Activated naive CD4-positive, alpha-beta T cell treated with anti-CD3 and anti-CD28 coated beads, Interleukin-2, amount 50 U/mL, for 72 hours (primary cell): ENCODE measurements at places on chromosomes 1 and 21.

DNA sequence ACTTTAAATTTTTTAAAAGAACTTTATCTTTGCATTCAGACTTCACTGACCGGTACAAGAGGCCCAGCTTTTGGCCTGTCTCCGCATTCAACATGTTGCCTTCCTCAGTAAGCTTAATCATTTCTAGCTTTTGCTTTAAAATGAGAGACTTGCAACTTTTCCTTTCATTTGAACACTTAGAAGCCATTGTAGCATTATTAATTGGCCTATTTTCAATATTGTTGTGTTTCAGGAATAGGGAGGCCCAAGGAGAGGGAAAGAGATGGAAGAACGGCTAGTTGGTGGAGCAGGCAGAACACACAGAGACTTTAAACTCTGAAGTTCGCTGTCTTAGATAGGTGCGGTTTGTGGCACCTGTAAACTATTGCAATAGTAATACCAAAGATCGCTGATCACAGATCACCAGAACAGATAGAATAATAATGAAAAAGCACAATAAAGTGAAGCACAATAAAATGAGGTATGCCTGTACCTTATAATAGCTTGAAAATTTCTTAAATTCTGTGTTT, 31.4 kb downstream of the RABGAP1L start:
- DNase-seq = no peak

DNA sequence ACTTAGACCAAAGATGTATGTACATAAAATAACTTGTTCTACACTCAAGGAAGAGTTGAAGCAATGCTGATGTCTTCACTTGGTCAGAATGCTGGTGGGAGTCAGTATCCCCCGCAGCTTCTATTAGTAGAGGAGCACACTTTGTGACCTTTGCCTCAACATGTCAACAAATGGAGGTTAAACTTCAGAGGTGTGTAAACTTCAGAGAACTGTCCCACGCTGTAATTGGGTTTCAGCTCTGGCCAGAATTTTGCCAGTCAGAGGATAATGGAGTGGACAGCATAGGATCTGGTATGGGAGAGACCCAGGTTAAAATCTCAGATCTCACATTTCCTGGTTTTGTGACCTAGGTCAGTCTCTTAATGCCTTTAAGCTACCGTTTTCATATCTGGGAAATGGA, 107.6 kb upstream of the ZNF644 start:
- DNase-seq = no peak

- DNase-seq = no peak
These were observed 49.6 kb downstream of the UBE2T start for GRCh38 chr1:202291961-202292712.

DNA sequence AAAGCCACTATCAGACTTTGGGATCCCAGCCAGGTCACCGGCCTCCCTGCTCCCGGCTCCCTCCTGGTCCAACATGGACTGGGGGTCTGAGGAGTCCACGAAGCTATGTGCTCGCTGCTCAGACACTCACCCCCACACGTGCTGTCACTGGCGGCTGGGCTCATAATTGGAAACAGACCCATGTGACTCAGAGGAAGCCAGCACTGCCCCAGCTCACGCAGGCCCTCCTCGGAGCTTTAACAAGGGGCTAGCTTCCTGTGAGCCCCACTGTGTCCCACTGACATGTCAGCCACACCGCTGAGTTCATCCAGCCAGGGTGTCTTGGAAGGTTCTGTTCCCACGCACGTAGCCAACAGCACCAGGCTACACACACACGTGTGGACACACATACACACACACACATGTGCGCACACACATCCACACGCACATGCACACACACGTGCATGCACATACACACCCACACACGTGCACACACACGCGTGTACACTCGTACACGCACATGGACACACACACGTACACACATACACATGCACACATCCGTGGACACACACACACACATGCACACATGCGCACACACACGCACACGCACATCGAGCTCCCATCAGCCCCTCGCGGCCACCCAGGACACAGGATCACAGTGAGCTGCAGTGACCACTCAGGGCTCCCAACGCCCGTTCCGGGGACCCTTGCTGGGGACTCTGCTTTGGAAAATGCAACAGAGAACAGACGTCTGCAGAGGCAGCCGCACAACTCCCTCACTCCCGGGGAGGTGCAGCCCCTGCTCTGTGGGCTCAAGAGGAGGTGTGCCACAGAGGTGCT, 18.4 kb upstream of the COL6A2 start:
- no peak for DNase-seq

DNA sequence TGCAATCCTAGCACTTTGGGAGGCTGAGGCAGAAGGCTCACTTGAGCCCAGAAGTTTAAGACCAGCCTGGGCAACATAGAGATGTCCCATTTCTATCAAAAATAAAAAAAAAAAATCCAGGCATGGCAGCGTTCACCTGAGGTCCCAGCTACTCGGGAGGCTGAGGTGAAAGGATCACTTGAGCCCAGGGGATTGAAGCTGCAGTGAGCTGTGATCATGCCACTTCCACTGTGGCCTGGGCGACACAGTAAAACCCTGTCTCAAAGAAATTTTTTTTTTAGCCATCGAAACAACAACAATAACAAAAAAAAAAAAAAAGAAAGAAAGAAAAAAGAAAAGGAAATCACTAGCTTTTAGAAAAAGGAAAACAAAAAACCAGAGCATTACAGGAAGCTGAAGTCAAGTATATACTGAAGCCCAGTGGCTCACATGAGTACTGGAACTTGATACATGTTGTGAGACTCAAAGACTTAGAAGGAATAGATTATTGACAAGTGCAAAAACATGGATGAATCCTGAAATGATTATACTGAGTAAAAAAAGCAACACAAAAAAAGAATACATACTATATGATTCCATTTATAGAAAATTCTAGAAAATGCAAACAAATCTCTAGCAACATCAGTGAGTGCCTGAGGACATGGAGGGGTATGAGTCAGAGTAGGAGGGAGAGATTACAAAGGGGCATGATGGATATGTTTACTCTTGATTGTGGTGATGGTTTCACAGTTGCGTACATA, 6.1 kb upstream of the RABGAP1L start:
- no peak for DNase-seq

- DNase-seq = no peak
These were observed 161.2 kb upstream of the SNX7 start for GRCh38 chr1:98500324-98500723.

GRCh38 chr1:234250747-234251146, 122.5 kb upstream of the COA6 start:
- no peak for DNase-seq

DNA sequence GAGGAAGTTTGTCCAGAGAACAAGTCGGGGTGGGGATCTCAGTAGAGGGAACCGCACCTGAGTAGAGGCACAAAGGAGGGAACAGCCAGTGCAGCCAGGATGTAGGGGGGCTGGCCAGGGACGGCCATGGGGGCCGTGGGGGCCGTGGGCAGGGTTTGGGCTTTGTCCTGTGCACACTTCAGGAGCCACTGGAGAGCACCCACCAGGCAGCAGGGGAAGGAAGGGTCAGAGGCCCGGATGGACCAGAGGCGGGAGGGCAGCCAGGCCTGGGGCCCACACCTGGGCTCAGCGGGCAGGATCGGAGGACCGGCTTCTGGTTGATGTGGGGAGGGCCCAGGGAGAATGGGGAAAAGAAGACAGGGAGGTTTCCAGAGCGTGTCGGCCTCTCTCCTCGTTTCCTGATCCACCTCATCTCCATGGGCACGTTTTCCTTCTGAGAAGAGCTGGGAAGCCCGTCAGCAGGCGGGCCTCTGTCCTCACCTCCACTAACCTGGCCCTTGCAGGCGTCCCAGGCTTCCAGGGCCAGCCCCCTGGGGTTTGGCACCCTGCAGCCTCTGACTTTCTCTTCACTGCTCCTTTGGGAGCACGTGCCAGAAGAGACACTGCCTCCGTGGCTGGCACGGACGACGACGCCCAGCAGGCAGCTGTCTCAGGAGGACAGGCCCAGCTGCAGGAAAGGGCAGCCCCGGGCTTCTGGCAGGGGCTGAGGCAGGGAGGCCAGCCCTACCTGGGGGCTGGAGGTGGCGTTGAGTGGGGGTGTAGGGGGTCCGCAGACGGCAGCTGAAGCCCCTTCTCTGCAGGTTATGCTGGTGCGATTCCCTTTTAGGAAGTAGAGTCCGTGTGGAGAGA, 16.8 kb upstream of the PDXK start:
- no peak for DNase-seq

GRCh38 chr1:185441605-185442004, 124.6 kb upstream of the IVNS1ABP start:
- DNase-seq = no peak

DNA sequence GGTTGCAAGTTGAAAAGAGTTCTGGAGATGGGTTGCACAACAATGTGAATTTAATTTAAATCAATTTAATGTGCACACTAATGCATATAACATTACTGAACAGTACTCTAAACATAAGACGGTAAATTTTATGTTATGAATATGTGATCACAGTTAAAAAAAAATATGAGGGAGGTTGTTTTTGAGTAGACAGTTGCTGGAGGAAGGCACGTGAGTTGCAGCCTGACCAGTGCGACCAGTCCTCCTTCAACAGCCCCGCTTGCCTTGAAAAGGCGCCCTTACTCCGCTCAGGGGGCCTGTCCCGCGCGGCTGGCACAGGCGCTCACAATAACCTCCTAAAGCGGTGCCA, 322 bp upstream of the OLIG1 start:
- DNase-seq = no peak

DNA sequence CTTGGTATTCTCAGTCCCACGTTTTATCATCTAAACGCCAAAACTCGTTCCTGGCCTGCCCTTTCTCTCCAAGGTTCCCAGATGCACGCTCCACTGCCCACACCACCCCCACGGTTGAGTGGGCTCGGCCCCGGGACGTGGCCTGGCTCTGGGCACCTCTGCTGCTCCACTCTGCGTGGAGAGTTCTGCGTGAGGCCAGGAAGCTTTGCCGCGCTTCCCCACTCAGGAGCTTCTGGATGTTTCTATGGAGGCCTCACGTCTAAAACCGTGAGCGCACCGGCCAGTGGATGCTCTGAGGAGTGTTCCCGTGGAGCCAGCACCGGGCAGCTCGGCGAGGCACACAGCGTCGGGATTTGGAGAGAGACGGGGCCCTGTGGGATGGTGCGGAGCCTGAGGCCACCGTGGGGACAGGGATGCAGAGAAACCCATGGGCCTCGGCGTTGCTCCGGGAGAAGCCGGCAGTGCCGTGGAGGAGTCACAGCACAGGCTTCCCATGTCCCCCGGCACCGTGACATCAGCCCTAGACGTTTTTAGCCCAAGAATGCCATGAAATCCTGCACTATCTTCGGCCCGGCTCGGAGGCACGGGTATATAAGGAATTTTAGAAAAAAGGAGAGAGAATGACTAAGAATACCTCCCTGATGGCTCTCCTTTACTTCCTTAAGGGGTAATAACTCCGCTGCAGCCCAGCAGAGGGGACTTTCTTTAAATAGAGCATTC, 125.9 kb downstream of the PRDM16 start:
- no peak for DNase-seq

GRCh38 chr1:110336300-110337039, 2.7 kb upstream of the RBM15 start:
- DNase-seq = no peak

DNA sequence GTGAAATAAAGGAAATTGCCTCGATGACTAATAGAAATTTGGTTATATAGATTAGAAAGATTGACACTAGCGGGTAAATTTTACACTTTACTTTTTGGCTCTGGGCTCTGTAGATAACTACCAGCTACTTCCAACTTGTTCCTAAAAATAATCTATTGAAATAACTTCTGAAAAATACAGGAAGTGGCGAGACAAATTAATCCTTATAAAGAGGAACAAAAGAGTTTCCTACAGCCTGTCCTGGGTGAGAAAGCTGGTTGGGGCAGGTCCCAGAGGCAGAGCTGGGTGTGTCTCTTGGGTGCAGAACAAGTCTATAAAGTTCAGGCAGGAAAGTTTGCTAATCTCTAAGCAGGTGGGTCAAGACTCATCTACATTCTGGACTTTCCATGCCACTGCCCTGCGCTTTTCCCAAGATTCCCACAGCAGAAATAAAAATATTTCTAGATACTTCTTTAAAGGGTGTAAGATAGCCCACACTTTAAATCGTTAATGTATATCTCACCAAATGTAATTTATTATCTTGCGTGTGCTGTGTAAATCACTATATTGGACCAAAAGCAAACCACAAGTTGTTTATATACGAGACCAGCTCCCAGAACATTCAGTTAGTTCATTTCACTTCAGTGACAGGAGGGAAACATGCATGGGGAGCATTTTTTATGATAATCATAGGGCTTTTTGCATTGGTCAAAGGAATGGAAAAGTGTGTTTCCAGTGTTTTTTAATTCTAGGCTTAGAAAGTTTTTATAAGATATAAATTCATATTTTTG, 70.1 kb upstream of the NRIP1 start:
- DNase-seq = no peak

DNA sequence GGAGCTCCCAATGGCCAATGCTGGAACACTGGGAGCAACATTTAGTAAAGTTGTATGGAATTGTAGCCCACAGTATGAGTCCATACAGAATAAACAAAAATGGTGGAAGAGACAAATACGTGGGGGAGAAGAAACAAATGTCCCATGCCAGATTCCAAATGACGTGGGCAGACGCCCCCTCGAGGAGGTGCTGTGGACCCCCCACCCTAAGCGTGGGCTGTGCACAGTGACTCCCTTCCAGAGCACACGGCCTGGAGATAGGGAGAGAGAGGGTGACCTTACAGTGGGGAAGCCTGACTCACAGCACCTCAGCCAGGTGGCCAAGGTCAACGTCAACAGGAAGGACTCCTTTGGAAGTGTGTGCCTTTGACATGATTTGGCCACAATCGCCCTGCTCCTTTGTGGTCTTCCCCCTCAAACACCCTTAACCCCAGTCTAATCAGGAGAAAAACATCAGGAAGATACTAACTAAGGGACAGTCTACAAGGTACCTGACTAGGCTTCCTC, 13.7 kb upstream of the PDE9A start:
- DNase-seq = no peak

DNA sequence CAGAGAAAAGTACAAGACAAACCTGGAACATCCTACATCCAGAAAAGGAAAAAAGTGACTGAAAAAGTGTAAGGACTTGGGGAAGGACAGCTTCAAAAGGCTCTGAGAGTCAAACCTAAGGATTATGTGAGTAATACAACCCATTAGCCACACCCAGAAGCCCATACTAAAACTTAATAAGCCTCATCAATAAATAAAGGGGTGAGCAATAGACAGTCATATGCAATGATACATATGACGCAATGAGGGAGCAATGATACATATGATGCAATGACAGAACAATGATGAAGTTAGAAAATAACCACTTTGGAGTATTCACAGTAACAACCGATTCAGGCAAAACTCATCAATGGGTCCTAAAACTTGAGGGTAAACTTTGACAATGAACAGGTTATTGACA, 50.1 kb downstream of the BRWD1 start:
- no peak for DNase-seq
